Hematopoietic multipotent progenitor cell treated with erythropoietin and hydrocortisone succinate and interleukin-3 and kit ligand, for 4 days (in vitro differentiated cells): ENCODE measurements at places on chromosomes 11 and 22.

GRCh38 chr22:19478045-19478900 is 720 bp downstream of the UFD1 start:
- DNase-seq, result peak; percentile 40

DNA sequence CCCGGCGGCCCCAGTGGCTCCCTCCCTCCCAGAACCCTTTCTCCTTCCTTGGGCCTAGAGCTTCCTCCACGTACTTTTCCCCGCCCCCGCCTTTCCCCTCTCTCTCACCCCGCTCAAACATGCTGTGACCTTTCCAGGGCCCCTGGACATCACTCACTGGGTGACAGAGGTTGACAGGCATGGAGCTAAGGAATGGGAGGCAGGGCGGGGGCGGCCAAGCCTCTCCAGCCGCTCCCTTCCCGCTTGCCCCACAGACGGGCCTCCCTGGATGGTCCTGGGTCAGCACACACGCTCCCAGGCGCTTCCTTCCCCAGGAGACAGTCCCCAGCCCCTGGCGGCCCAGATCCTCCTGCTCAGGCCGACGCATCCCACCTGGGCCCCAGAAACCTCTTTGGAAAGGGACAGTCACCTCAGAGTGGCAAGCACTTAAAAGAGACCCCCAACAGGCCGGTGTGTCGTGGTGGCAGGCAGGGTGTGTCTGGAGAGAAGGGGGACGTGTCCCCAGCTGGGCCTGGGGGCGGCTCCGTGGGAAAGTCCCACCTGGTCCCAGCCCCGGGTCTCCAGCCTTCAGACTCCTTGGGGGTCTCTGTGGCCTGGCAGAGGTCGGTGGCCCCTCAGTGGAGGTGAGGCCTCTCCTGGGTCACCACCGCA is 8.8 kb downstream of the H19 start:
- DNase-seq, result no peak

DNA sequence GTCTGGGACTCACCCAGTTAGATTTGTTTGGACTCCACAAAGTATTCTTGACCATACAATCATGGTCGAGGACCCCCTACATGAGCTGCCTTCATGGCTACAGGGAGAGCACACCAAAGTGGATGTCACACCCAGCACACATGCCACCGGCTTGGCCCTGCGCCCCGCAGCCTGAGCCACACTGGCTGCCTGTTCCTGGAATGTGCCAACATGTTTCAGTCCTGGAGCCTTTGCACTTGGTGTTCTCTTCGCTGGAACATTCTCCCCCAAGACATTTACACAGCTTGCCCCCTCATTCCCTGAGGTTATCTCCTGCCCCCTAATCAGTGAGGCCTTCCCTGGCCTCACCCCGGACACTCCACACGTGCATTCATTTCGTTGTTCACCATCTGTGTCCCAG is 46.0 kb downstream of the PPARA start:
- DNase-seq, result no peak

- DNase-seq, result no peak
Measured at GRCh38 chr22:22733881-22734373, 89.5 kb downstream of the GGTLC2 start.

- no peak for DNase-seq
Measured at GRCh38 chr11:13841393-13841792, 121.1 kb upstream of the SPON1 start.

- no peak for DNase-seq
Measured at GRCh38 chr11:90874986-90875385, 652.1 kb upstream of the CHORDC1 start.

DNA sequence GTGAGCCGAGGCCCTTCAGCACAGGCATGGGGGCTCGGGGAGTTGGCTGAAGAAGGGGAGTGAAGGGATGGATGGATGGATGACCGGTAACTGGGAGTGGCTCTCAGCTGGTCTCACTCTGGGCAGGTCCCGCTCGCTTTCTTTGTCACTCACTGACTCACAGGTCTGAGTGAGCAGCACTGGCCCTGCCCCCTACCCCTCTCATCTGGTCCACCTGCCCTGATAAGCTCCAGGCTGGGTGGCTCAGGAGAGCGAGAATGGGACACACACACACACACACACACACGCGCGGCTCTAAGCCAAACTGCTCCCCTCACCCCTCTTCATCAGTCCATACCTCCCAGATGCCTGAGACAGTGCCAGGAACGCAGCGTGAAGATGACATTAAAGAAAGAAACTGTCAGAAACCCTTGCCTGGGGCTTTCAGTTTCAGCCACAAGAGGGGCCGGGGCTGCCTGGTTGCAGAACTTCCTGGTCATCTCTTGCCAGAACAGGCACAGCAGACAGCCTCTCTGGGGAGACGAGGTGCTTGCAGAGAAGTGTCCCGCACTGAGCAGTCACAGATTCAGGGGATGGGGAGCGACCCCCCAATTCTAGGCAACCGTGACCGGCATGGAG is 16.5 kb upstream of the SHISAL1 start:
- DNase-seq, result no peak

GRCh38 chr11:66136752-66137123 is 66.7 kb downstream of the PACS1 start:
- DNase-seq, result no peak

DNA sequence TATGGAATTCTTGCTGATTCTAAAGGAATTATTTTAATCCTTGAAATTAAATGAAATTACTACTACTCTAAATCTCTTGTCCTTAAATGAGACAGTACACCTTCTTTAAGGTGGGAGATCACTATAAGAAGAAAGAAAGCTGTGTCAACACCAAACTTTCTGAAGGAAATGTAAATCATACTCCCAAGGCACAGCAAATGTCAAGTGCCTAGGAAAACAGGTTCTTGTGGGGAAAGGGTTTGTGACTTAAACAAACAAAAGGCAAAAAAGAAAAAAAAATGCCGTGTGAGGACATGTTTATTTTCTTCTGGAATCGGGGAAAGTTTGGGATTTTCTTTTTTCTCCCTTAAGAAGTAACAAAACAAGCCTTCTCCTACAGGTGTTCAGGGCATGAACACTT is 745.1 kb downstream of the DLG2 start:
- no peak for DNase-seq

DNA sequence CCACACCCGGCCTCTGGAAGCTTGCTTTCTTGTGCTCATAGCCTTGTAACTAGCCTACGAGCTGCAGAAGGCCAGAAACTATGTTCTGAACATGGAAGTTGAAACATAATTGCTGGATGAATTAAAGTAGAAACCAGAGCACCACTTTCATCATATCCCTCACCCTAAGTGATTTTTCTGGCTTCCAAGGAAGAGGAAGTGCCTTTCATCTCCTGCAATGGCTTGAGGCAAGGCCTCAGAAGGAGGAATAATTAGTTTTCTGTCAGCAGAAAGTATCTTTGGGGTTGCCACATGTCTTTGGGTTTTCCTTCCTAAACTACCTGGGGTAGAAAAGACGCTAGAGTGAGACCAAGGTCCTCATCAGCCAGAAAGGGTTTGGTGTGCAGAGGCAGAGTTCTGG is 14.5 kb downstream of the RPL27A start:
- no peak for DNase-seq

GRCh38 chr11:35404388-35404775 is 15.0 kb downstream of the SLC1A2 start:
- peak; percentile 19 for DNase-seq

DNA sequence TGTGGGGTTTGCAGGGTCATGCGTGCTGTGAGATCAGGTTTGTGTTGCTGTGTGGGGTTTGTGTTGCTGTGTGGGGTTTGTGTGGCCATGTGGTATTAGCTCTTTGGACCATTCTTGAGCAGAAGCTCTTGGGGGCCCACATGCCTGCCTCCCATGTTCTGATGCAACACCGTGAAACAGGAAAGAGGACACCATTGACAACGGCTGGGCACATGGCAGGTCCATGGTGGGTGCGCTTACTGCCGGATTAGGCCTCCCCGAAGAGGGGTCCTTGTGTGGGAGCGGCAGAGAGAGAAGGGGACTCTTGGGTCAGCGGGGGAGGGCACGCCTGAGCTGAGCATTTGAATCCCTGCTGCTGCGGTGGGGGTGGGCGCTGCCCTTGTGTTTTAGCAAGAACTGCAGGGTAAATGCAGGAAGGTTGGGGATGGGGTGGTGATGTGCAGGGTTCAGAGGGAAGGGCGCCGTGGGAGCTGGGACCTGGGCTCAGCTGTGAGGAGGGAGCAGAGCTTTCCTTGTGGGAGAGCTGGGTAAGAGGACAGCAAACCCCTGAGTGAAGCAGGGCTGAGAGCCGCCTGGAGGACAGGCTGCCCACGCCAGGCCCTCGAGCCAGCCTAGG is 361.5 kb downstream of the TBC1D22A start:
- DNase-seq, result no peak

DNA sequence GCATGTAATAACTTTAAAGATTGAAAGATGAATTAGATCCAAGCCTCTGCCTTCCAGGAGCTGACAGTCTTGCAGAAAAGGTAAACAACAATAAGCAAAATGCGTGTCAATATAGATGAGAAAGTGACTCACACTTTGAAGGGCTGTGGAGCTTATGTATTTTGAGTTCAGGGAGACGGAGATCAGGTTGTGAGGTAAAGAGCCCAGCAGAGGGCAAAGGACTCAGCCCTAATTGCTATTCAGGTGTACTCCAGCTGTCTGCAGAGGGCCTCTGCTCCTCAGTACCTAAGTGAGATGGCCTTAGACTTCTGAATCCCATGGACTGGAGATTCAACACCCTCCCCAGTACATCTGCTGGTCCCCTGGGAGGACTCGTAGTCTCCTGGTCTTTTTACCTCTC is 22.9 kb upstream of the CTR9 start:
- DNase-seq, result no peak

DNA sequence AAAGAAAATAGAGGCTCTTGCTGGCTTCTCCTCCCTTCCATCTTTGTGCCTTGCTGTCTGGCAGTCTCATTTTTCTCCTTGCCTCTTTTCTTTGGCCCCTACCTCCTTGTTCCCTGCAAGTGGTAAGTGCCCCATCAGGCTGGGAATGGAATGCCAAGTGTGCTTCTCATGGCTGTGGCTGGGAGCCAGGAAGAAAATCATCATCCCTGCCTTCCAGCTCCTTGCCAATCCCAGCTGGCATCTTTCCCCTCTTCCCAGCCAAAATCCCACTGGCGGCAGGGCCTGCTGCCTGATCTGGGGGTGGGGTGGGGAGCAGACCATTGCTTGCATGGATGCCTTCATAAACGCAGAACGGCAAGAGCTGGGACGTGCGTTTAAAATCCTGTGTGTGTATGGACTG is 27.0 kb upstream of the SLC25A18 start:
- no peak for DNase-seq

- peak; percentile 80 for DNase-seq
Measured at GRCh38 chr11:70432065-70432464, 33.7 kb downstream of the CTTN start.

DNA sequence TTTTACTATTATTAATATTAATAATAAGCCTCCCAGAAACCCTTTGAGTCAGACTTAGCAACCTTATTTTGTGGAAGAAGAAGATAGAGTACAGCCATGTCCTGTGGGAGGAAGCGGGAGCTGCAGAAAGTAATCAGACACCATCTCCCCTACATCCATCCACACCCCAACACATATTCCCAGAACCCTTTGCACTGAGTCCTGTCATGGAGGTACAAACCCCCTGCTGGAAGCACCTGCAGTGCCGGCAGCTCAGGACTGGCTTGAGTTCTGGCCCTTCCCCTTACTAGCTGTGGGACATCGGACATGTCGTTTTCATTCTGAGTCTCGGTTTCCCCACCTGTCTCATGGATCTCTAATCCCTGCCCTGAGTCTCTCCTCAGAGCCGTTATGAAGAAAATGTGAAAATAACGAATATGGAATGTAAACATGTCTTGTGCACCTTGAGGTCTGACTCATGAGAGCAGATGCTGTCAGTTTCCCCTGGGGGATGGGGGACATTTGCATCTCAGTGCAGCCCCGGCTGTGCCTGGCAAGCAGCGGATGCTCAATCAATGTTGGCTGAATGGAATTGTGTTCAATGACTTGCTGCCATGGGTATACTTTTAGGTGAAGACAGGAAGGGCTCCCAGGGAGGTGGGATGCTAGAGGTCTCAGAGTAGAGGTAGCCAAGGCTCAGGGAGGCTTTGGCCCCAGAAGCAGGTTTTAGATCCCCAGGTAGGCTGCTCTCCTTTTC is 45.4 kb downstream of the TP53I11 start:
- no peak for DNase-seq

DNA sequence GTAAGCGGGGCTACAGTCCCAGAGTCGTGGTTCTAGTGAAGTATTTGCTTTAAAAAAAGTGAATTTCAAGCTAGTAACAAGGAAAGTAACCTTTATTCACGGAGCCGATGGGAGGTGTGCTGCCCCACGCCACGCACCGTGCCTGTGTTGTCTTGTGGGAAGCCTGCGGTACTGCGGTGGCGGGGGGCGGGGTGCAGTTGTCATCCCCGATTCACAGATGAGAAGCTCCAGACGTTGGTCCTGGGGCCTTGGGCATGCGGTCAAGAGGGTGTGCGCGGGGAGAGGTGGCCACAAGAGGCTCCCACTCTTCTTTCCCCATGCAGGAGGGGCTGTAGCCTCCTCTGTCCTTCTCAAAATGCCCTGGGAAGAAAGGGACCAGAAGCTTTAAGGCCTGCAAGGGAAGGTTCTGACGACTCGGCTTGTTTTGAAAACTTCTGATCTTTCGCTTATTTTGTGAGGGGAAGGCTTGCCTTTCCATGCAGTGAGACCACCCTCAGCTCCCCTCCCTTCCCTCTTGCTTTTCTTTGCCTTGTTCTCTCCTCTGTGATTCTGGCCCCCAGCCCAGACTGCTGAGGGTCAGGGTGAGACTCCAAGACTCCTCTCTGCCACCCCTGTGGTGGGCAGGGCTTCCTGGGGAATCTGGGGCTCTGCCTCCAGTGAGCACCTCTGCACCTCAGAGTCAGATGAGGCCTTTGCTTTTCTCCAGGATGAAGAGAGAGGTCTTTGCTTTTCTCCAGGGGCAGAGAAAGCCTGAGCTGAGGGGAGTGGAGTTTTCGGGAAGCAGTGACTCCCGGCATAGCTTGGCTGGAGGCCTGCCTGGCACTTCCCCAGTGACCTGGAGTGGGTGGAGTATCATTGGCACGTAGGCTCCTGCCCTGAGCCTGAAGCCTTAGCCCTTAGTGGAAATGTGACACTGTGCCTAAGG is 6.2 kb downstream of the GLB1L3 start:
- DNase-seq, result no peak

DNA sequence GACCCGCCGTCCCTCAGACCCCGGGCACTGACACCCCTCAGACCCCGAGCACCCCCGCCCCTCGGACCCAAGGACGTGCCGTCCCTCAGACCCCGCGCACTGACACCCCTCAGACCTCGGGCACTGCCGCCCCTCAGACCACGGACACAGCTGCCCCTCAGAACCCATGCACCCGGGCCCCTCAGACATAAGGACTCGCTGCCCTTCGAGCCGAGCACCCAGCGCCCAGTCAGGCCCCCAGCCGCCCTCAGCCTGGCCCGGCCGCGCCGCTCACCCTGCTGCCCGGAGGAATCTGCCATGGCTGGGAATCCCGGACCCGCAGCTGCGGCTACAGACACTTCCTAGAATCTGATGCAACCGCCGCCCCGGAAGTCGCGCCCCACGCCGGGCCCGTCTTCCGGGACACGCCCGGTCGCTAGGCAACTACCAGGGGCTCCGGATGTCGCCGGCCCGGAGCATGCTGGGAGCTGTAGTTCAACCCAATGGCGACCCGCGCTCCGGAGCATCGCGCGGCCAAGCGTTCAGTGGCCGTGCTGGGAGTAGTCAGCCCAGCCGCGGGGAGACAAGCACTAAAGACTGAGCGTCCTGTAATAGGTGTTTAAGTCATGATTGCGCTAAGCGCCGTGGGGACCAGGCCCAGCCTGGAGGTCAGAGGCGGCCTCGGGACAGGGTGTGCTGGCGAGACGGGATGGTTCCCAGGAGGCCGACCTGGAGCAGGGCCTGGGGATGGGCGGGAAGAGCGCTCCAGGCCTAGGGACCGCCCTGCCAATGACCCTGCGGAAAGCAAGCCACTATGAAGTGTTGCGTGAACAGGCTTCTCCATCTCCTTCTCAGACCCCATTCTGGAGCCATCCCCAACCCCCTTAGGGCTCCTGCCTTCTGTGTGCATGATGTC is at the start of gene CARS1:
Gene CARS1, minus strand, starts transcription at position 355 of the 895 bp plus-strand sequence. Its CDS starts 56 bp downstream, at position 299.
- peak; percentile 97 for DNase-seq
